ENCODE measurements at places on chromosomes 5 and 9.

DNA sequence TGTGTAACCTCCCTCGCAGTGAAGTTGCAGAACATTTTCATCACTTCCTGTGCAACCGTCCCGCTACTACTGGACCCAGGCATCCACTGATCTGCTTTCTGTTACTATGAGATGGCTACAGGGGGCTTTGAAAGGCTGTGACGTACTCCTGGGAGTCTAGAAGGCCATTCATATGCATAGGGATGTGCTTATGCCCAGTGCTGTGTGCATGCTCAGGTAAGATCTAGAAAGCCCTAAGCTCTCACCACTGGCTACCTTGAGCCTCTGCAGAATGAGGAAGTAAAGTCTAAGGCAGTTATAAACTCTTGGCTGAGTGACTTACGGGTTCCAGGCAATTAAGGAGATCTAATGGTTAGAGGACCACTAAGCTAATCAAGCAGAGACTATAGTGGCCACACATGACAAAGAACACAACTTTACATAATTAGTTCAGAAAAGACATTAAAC, 11.8 kb downstream of the HNRNPAB start:
- no peak for DNase-seq

- DNase-seq = no peak
These were observed 67.0 kb downstream of the NFIB start for GRCh38 chr9:14246951-14247350.

GRCh38 chr5:151772029-151772845, 483 bp downstream of the G3BP1 start:
- DNase-seq = no peak

DNA sequence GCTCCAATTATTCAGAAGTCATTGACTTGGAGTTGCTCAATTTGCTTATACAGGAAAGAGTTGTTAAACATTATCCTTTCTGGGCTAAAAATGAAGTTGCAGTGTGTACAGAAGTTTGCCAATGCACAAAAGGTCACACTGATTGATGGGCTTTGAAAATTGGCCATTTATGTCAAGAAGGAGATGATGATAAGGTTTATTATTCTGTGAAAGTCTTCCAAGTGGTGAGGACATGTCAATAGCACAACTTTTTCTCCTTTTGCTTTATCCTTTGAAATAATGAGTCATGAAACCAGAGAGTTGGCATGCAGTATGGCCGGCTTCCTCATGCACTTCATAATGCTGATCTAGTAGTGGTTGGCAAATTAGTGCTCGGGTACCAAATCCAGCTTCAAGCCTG, 848.5 kb upstream of the WWC1 start:
- no peak for DNase-seq

DNA sequence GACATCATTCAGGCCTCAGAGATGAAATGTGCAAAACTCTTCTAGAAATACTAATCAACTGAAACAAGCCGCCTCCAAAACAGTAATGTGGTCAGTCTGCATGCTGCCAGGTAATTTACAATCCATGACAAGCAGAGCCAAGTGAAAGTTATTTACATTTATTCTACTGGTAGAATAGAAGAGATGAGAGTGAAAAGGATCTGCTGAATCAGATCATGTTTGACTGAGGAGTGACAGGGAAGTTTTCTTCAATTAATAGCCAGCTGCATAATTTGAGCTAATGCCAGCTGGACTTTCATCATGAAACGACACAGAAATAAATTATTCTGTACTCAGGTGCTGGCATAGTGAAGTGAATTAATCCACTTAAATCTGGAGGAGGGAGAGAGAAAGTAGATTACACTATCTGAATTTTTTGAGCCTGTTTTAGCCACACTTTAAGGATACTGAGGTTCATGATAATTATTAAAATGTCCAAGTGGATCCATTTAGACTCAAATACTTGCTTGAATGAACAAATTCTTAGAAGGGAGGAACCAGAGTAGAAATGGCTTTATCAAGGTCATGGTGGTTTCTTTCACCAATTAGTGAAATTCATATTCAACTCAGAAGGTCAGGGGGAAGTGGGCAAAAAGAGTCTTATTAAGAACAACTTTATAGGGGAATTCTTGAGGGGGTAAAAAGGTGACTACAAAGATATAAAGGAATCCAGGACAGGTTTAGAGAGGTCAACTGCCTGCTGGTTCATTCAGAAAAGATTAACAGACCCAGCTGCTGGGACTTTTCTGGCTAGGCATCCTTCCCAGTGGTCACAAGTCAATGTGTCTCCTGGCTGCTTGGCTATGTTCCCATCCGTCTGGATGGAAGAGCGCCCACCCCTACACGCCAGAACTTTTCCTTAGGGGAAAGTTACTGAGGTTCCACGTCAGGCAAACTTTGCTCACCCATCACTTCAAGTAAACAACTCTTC, 350.4 kb downstream of the PDE4D start:
- DNase-seq = peak; percentile 53

DNA sequence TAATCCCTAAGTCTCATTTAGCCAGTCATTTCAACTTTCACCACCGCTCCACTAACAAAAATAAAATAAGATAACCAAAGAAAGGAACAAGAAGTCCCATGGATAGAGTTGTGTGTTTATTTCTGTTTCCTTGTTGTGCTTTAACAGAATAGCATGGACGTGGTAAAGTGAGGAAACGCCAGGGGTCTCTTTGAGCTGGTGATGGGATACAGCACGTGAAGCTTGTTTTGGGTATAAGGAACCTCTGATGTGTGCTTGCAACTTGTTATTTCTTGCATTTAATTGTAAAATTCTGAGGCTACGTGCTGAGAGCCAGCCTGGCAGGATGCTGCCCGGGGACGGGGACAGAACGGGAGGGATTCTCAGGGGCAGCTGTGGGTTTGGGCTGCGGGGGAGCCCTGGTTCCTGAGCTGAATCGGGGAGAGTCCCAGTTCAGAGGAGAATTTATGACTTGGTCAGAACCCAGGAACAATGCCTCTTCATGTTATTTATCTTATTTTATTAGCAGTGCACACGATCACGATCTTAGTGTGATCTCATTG, 63.4 kb downstream of the ANKRD33B start:
- DNase-seq = no peak

DNA sequence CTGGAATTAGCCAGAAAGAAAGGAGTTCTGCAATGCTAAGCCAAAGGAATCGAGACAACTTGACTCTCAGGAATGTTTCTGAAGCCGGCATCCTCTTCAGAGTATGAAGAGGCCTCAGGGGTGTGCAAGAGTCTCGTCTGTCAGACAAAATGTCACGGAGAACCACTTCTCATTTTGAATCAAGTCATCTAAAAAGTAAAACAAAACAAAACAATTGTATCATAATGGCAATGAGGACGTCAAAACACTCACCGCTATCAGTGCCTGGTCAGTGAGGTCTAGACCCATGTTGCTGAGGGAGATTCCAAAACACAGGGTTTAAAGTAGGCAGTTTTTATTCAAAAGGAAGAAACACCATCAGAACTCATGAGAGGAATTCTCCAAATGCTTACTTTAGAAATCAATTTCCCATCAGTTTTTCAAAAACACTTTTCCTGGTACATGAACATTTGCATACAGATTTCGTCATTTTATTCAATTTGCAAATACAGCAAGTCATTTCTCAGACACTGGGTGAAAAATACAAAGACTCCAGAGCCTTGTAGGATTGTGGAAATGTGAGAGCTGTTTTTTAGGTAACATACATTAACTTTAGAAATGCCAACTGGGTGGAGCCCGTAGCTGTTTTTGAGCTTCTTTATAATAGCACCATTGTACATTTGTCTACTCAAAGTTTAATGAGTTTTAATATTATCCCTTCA, 89.5 kb upstream of the MAP3K1 start:
- no peak for DNase-seq

DNA sequence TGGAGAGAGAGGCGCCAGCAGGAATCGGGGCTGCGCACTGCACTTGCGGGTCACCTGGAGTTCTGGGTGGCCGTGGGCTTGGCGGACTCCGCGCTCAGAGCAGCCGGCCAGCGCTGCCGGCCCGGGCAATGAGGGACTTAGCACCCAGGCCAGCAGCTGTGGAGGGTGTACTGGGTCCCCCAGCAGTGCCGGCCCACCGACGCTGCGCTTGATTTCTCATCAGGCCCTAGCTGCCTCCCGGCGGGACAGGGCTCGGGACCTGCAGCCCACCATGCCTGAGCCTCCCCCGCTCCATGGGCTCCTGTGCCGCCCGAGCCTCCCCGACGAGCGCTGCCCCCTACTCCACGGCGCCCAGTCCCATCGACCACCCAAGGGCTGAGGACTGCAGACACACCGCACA, 325.6 kb downstream of the ACTL7B start:
- DNase-seq = no peak

GRCh38 chr9:98516897-98517503, 191.7 kb downstream of the GABBR2 start:
- no peak for DNase-seq

All from NCI-H510A treated with DMSO at 0.1 percent for 48 hours (cell line).